ENCODE measurements at places on chromosomes 12 and 14.

GRCh38 chr14:104292084-104292970, 153.9 kb downstream of the KIF26A start:
- DNase-seq, result no peak

- no peak for DNase-seq
These were observed 487 bp downstream of the TINF2 start for GRCh38 chr14:24241829-24242443.

DNA sequence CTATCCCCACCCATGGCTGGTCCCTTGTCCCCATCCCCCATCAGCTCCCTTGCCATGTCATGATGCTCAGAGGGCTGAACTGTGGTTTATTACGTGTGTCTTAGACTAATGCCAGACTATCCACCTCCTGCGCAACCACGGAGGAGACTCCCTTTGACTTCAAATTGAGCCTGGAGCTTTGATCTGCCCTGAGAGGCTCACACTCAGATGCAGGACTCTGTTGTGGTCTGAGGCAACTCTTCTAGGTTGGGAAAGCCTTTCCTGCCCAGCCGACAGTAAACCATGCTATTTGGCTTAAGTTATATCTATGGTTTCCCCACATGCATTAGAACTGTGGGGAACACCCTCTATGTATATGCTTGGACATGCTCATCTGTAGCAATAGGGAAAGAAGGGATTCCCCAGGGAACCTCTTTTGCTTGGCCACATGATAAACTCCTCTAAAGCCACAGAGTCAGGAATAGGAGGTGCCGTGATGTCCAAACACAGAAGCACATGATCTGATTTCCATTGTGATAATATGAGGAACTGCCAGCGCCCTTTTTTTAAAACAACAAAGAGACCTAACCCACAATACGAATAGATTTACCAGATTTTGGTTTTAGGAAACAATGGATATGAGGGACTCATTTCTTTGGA, 11.1 kb upstream of the LGALS3 start:
- no peak for DNase-seq

- DNase-seq, result no peak
These were observed 15.4 kb downstream of the VASH1 start for GRCh38 chr14:76776428-76777251.

DNA sequence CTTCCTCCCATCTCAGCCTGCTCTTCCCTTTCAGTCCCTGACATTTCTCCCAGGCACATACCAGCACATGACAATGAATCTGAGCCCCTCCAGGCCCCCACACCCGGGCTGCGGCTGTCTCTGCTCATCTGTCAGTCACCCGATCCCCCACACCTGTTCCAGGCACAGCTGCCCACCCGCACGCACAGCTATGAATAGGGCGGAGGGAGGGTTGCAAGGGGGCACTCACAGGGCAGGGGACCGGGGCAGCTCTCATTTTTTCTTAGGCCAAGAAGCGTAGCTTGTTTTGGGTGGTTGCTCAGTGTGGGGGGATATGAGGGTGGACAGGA, 43.7 kb upstream of the TSPAN9 start:
- no peak for DNase-seq
